ENCODE measurements at places on chromosomes 12 and 14.

GRCh38 chr14:95375539-95376109 is 55.9 kb upstream of the CLMN start:
- DNase-seq: no peak

DNA sequence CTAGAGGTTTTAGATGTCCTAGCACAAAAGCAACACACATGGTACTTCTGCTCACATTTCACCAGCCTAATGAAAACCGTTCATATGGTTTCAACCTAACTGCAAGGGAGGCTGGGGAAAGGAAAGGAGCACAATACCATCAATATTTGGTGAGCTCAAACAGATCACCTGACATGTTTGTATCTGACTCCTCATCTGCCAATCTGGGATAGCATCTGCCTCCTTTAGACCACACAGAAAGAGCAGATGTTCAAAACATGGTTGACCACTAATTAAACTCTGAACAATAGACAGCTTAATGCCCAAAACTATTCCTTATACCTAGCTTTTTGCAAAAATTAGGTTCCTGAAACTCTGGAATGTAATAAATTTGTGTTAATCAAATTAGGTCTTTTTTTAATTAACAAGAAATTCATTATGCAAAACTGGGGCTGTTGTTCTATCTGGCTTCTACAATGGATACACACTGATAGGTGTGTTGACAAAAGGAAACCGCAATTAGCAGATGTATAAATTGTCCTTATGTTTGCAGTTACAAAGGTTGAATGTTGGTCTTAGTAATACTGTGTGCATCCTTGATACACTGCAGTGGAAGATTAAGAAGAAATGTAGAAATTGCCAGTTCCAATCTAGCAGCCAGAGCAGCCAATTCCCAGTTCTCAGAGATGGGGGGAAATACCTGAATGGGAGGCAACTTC is 89.3 kb downstream of the DUSP6 start:
- no peak for DNase-seq

GRCh38 chr14:91058042-91058581 is 2.3 kb downstream of the RPS6KA5 start:
- DNase-seq: no peak

DNA sequence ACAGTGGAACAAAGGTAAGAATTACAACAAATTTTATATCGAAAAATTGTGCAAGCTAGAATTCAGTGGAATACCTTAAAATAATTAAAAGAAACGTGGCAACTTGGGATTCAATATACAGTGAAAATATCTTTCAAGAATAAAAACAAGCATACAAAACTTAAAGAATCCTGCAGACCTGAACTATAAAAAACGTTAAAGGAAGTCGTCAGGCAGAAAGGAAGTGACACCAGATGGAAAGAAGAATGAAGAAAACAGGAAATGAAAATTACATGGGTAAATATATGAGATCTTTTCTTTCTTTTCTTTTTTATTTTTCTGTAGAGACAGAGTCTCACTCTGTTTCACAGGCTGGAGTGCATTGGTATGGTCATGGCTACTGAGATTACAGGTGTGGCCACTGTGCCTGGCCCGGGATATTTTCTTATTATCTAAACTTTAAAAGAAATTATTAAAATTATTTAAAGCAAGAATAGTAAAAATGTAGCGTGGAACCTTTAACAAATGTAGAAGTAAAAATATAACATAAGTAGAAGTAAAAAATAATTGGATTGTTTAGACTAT is 4.7 kb downstream of the MGP start:
- no peak for DNase-seq

DNA sequence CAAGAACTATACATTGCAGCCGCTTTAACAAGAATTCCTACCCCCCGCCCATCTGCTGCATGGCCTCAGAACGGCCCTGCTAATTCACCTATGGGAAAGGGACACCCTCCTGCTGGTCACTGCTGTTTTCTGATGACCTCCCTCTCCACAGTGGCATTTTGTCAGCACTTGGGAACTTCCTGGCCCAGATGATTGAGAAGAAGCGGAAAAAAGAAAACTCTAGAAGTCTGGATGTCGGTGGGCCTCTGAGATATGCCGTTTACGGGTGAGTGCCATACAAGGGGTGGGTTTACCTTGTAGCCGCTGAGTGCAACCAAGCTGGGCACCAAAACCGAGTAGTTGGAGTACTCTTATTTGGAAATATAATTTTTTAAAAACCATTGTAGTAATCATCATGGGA is 2.7 kb downstream of the PXMP2 start:
- no peak for DNase-seq

GRCh38 chr12:126856958-126857357 is 1410.0 kb upstream of the TMEM132C start:
- no peak for DNase-seq
